ENCODE measurements at places on chromosomes 12 and 14.

GRCh38 chr12:58414398-58414871 lies 473.1 kb downstream of the ATP23 start:
- DNase-seq: no peak

GRCh38 chr14:69460093-69460701 lies 24.3 kb upstream of the PLEKHD1 start:
- no peak for DNase-seq

- DNase-seq: no peak
These were observed 319.6 kb upstream of the E2F7 start for GRCh38 chr12:77384941-77385340.

DNA sequence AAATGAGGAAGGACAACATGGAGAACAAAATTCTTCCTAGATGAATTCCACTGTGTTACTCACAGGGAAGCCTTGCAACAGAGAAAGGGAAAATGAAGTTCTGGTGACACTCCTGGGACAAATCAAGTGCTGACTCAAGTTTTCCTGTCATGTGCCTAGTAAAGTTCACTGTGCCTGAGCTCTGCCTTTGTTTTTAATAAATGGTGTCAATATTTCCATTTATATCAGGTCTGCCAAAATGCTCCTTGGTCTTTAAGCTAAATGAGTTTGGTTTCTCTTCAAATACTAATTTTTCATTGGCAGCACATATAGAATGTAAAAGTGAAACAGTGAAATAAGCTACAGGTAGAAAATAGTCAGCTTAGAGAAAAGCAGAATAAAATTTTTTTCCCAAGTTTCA lies 33.0 kb downstream of the HIGD1C start:
- no peak for DNase-seq

GRCh38 chr14:106843951-106844483 lies 1317.6 kb downstream of the TMEM121 start:
- no peak for DNase-seq

- no peak for DNase-seq
These were observed 266.3 kb downstream of the ZFP36L1 start for GRCh38 chr14:68526512-68527091.

DNA sequence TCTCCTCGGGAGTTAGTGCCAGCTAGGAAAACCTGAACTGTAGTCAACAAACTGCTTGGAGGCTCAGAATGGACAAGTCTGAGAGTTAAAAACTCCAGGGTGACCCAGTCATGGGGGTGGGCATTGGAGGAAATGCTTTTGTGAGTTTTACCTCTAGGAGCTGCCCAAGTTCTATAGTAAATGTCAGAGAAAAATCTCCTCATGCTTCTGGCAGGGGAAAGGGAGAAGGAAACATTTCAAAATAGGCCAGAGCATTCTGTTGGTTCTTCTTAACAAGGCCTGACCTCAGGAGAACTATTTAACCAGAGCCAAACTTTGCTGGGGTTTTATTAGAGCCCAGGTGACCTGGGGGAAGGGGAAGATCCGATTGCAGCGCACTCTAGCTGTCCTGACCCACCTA lies 12.3 kb downstream of the NINJ2 start:
- no peak for DNase-seq

DNA sequence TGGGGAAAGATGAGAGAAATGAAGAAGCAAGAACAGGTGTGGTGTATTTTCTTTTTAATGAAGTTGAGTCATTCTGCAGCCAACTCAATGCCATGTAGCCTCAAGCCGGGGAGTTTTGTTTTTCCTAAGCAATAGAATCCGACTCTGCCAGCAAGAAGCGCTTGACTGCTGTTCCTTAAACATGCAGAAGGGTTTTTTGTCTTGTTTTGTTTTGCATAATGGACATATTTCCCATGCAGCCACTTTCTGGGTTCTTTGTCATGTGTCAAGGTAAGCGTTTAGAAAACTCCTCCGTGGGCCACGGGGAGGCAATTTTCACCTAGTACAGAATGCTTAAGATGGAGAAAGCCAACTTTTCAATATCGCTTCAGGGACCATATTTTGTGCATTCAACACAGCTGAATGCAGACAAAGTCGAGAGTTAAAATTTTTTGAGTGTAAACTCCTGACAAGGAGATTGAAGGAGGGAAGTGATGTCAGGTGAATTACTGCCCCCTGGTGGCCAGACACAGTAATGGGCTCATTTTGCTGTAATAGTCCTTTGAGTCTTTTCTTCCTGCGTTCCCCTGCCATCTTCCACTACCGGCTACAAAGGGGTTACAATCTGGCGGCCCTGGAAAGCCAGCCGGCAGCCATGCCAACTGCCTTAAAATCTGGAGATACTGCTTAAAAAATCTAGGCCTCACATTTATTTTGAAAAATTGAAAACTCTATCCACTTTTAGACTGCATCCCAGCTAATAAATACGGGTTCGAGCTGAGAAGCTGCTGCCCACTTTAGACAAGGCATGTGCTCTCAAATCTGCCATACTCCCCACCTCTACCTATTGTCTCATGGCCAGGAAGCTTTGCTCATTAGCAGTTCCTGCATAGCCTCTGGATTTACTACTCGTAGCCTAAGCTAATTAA lies 3.2 kb upstream of the FICD start:
- peak; percentile 85 for DNase-seq

GRCh38 chr12:55996201-55996714 lies 818 bp upstream of the SUOX start:
- DNase-seq: peak; percentile 40

- DNase-seq: no peak
These were observed 276.2 kb downstream of the EMP1 start for GRCh38 chr12:13472690-13473089.

- DNase-seq: no peak
These were observed 1.7 kb downstream of the DHH start for GRCh38 chr12:49092816-49093406.

GRCh38 chr12:65566751-65567150 lies 257.5 kb upstream of the HMGA2 start:
- no peak for DNase-seq

- DNase-seq: no peak
These were observed 54.2 kb downstream of the CCNK start for GRCh38 chr14:99535448-99535847.

DNA sequence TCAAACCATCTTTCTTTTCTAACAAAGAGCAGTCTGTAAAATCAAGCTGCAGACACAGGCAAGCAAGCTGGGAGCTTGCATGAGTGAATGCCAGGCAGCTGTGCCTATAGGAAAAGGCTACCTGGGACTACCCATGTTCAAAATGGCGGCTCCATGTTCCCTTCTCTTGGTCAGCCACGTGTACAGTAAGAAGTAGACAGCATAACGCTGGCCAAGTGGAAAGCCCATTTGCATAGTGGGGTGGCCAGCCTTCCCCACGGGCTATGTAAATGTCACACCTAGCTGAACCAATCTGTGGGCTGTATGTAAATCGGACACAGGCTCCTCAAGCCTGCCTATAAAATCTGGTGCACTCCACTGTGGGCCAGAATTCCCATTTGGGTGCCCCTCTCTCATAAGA lies 117.1 kb downstream of the SYT10 start:
- no peak for DNase-seq

DNA sequence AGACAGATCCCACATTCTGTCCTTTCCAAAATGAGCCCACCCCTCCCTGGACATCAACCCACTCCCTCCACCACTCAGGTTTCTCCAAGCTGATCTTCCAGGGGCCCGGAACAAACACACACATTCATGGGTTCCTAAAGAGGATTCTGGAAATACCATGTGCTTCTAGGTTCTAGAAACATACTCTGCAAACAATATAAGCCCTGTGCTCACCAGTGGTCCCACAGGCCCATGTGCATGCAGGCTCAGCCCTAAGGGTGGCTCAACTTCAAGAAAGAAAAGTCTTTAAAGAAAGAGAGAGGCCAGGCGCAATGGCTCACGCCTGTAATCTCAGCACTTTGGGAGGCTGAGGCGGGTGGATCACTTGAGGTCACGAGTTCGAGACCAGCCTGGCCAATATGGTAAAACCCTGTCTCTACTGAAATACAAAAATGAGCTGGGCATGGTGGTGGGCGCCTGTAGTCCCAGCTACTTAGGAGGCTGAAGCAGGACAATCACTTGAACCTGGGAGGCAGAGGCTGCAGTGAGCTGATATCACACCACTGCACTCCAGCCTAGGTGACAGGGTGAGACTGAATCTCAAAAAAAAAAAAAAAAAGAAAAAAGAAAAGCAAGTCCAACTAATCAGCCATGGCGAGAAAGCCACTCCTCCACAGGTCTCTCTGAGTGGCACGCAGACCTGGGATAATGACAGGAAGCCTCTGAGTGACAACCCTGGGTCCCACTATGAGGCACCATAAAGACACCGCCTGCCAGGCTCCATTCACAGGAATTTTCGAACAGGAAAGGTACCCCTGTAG lies 59.5 kb upstream of the PNMA1 start:
- no peak for DNase-seq

DNA sequence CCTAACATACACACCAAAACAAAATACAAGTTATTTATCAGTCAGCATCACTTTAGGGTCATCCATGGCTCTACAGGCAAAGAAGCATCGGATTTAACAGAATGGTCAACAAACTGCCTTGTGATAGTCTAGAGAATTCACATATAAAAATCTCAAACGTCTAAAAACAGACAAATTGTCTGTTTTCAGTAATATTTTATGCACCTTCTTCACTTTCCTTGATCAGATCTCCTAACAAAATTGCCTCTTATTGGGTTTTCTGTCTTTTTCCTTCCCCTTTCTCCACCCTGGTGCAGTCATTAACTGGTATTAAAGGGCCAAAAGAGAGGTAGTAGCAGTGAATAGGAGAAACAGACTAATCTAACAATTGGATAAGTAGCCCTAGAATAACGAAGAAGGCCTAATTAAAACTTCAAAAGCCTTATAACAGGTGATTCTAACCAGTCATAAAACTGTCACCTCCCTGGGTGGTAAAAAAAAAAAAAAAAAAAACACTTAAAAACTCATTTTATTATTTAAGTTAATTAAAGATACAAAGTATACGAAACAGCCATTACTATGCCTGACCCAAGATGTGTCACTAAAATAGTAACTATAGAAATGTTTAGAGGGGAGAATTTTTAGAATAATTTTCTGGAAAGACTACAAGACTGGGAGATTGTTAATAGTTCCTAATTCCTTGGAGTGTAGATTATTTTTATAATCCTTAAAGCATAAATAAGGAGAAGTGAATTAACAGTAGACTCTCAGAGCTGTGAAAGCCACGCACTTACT lies 1.5 kb downstream of the KIF21A start:
- no peak for DNase-seq

DNA sequence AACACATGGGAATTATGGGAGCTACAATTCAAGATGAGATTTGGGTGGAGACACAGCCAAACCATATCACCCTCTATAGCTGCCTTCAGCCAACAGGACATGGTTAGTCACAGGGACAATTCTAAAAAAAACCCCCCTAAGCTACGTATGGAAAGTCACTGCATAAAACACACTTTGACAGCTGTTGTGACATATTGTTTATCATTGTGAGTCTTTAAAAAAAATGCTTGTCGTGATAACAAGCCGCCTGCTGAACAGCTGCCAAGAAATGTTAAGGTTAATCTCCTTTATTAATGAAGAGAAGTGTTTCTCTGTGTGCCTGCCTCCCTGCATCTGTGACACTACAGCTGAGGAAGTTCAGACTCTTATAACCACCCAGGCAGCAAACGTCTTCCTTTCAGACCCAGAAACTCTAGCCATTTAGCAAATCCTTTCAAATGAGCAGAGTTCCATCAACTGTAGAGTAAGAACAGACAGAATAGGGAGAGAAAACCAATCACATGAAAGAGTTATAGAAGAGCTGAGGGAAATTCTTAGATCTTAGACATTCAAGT lies 1459.6 kb upstream of the TMEM132C start:
- no peak for DNase-seq

GRCh38 chr12:69685810-69686209 lies 13.3 kb downstream of the BEST3 start:
- no peak for DNase-seq

DNA sequence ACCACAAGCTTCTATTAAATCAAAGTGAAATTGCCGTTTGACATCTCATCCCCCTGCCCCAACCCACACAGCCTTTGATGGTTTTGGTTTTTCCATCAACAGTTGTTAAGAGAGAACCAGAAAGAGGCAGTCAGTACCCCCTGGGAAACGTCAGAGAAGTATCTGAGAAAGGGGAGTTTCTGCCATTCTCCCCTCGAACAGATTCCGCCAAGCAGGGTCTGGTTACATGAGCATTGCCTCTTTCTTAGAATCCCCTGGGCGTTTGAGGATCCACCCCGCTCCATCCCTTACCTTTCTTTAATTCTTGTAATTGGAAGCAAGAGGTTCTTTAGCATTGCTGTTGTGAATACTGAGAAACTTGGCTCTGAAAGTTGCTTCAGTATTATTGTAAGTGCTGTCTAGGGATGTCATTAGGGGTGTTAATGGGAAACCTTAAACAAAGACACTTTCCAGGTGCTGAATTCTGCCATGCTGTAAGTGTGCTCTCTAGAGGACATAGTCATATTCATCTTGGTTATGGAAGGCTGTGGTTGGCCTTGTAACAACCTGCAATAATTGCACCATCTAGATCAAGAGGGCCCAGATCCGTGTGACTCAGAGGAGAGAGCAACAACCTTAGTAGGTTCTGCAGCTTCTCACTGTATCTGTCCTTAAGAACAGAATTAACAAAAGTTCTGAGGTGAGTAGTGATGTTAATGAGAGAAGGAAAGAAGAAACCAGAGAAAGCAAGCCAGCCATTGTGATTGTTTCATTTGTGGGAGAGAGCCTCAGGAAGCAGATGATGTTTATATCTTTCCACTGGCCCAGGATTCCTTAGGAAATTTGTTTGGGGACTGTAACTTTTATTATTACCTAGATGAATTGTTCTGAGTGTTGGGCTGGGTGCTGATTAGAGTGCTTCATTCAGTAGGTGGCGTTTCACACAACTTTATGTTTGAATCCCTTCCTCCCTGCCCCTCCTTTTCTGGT lies 9.0 kb downstream of the TMBIM6 start:
- no peak for DNase-seq

DNA sequence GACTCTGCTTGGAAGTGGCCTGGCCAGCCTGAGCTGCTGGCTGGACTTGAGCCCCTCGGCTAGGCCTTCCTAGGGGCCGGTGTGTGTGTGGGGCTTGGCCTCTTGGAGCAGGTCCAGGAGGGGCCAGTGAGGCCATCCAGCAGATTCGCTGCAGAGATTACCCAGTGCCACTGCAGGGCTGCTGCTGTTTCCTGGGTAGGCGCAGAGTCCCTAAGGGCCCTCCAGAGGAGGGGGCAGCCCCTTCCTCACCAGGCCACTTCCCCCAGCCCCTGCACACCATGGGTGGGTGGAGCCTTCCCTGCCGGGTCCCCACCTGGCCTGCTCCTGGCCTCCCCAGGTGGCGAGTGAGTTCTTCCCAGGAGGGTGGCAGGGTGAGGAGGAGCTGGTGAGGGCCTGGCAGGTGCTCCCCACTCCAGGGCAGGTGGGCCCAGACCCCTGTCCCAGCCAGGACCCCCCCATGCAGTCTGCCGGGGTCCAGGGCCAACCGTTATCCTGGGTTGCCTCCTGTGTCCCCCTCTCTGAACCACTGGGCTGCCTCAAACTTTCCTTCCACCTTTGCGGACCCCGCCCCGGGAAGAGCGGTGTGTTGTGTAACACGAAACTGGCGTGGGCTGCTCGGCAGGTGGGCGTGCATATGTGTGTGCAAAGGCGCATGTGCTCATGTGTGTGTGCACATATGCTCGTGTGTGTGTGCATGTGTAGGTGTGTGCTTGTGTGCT lies 25.1 kb downstream of the ASPG start:
- DNase-seq: no peak

- no peak for DNase-seq
These were observed 759.2 kb upstream of the LRFN5 start for GRCh38 chr14:40847480-40847879.

GRCh38 chr14:89331398-89331797 lies 85.6 kb downstream of the FOXN3 start:
- DNase-seq: no peak

All from ELF-1 (cell line).